ENCODE measurements at places on chromosomes 1 and 21.

DNA sequence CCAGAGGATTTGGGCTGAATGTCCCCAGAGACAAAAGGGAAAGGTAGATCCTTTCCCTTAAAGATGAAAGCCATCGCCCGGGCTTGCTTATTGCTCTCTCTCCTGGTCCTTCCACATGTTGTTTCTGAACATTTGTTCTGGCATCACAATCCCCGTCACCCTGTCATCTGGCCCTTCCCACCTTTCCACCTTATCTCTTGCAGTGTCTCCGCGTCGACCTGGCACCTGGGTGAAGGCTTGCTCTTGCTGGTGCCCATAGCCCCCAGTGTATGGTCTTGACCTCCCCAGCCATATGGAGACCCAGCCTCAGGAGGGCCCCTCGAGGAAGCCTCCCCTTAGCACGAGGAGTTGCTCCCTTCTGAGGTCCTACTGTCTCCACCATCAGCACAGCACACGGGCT is 64.6 kb downstream of the ATP5PO start:
- no peak for DNase-seq

- DNase-seq: peak; percentile 62
Observed at GRCh38 chr1:171841050-171841910, at the start of gene DNM3. TSS of gene DNM3 (plus strand) at chr1:171841498. CDS start at chr1:171841657, 159 bp downstream.

- DNase-seq: no peak
Observed at GRCh38 chr1:20634594-20635084, 1.4 kb downstream of the PINK1 start.

- peak; percentile 15 for DNase-seq
Observed at GRCh38 chr1:206685769-206686477, 1.2 kb downstream of the MAPKAPK2 start.

GRCh38 chr1:66388913-66389312 is 145.0 kb upstream of the SGIP1 start:
- no peak for DNase-seq

GRCh38 chr1:156154317-156154749 is 948 bp downstream of the SEMA4A start:
- DNase-seq: no peak

DNA sequence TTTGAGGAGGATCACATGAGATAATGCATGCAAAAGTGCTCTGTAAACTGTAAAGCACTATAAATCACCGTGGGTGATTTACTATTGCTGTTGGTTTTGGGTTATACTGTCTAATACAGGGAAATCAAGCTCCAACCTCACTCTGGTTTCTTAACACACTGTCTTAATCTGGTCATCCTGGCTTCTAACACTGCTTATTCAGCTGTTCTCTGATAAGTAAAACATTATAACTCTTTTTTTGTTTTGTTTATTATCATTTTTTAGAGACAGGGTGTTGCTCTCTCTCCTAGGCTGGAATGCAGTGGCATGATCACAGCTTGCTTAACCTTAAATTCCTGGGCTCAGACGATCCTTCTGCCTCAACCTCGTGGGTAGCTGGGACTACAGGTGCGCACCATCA is 21.9 kb upstream of the LSM10 start:
- DNase-seq: no peak

- no peak for DNase-seq
Observed at GRCh38 chr1:17636612-17637011, 97.1 kb downstream of the ARHGEF10L start.

GRCh38 chr1:235215453-235215852 is 54.4 kb upstream of the RBM34 start:
- no peak for DNase-seq

DNA sequence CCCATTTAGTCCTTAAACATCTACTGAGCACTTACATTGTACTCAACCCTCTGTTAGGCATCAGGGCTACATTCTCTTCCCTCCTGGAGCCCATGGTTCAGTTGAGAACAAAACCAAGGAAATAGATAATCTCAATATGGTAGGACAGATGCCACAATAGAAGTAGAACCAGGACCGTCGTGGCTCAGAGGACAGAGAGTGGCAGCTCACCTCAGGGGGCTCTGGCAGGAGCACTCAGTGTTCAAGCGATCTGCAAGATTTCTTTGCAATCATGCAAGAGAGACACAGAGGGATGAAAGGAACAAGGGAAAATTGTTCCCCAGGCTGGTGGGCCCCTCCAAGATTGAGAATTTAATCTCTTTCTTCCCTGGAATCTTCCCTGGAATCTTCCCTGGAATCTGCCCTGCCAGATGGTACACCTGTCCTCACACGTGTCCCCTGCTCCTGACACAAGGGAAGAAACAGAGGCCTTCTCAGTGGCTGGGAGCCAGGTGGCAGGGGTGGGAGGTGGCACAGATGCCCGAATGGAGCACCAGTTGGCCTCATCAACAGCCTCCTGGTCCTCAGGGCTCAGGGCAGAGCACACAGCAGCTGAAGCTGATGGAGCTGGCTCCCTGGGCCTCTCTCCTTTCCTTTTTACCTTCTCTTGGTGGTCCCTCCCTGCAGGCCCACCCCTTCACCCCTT is 135.4 kb downstream of the PLXNA2 start:
- DNase-seq: no peak
